ENCODE measurements at places on chromosomes 12 and 14.
A peak's percentile ranks its signal among the peaks of the same experiment; 100 is the strongest.

GRCh38 chr12:110667671-110668070, 21.2 kb downstream of the HVCN1 start:
- no peak for DNase-seq
- H3K27ac ChIP-seq: no peak overlapping the region
- H3K36me3 ChIP-seq: no peaks in the 10 kb centered on the region
- no peaks in the 10 kb centered on the region for H3K4me1 ChIP-seq
- no peaks in the 10 kb centered on the region for H3K27me3 ChIP-seq
- H3K4me3 ChIP-seq: no peak overlapping the region

DNA sequence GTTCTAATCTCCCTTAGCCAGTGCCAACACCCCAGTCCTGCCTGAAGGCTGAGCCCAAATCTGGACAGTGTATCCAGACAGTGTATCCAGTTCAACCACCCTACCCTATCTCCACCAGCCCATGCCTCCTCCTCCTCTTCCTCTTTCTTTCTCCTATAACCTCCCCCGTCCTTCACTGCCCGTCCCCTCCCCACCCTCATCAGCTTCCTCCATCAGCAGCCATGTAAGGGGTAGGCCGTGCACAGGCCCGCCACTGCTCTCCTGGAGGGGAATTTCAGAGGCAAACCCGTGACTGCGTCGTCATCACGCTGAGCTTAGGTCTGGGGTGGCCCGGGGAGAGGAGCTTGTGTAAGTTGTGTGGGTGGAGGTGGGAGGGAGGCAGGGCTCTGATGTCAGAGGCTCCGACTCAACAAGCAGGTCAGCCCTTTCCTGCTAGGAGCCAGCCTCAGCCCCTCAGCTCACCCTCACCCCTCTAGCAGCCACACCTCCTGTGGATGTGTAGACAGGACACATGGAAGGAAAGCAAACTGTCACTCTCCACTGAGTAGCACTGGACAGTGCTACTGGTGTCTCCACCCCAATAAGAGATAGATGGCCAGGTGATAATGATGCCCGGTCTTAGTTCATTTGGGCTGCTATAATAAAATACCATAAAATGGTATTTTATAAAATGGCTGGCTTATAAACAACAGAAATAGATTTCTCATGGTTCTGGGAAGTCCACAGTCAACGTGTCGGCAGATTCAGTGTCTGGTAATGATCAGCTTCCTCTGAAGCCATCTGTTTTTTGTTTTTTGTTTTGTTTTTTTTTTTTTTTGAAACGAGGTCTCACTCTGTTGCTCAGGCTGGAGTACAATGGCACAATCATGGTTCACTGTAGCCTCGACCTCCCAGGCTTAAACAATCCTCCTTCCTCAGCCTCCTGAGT, 50.5 kb downstream of the IRF2BPL start:
- H3K4me1 ChIP-seq: peaks cover 24% of the 10 kb centered on the region
- no peaks in the 10 kb centered on the region for H3K27me3 ChIP-seq
- H3K36me3 ChIP-seq: peaks cover 4% of the 10 kb centered on the region
- DNase-seq: no peak
- H3K4me3 ChIP-seq: no peak overlapping the region

- no peak overlapping the region for H3K4me3 ChIP-seq
- H3K4me1 ChIP-seq: peaks cover 35% of the 10 kb centered on the region
- H3K27me3 ChIP-seq: no peaks in the 10 kb centered on the region
- H3K27ac ChIP-seq: no peak overlapping the region
- DNase-seq: no peak
Observed at GRCh38 chr12:58889557-58889956, 30.7 kb downstream of the LRIG3 start.

DNA sequence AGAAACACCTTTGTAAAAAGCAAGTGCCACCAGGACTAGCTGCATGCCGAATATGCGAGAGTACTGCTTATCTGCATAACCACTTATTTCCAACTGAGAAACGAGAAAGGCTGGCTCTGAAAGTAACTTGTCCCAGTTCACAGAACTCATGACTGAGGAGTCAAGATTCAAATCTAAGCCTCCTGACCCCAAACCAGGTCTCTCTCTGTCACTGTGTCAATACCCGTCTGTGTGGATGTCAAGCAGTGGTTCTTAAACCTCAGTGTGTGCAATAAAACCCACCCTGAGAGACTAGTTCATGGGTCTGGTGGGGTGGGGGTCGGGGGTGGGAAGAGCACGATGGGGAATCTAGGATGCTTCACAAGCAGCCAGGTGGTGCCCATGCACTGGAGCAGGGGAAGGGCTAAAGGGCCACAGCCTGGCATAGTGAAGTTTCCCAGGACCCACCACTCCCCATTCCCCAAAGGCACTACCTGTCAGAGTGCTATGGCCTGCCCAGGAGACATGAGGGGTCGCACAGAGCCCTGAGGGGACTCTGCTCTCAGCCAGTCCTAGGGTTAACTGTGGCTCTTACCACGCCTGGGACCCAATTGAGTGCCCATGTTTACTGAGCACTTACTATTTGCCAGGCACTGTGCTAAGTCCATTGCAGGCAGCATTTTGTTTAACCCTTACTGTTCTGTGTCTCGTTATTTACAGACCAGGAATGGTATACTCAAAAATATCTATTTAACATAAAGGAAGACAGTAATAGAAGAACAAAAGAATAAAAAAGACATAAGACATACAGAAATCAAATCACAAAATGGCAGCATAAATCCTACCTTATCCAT, 33.4 kb upstream of the PNMA1 start:
- peaks cover 77% of the 10 kb centered on the region for H3K4me1 ChIP-seq
- H3K27me3 ChIP-seq: no peaks in the 10 kb centered on the region
- H3K4me3 ChIP-seq: peak overlapping the region; percentile 43
- DNase-seq: no peak

DNA sequence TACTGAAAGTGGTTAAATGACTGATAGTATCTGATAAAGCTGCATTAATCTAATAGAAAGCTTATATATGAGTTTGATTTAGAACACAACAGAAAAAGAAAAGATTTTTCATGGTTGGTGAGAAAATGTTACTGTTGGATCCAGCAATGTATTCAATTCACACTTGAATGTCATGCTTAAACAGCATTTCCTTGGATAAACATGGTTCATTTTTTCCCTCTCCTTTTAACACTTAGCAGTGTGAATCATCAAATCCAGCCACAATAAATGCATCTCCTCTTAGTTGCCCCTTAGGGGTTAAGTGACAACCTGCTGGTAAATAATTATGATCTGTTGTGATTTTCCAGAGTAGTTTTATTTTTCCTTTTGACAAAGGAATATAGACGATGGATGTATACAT, 74.9 kb upstream of the GRIP1 start:
- peaks cover 4% of the 10 kb centered on the region for H3K27me3 ChIP-seq
- peaks cover 22% of the 10 kb centered on the region for H3K4me1 ChIP-seq
- no peak for DNase-seq
- H3K36me3 ChIP-seq: no peaks in the 10 kb centered on the region
- no peak overlapping the region for H3K27ac ChIP-seq
- no peak overlapping the region for H3K4me3 ChIP-seq

DNA sequence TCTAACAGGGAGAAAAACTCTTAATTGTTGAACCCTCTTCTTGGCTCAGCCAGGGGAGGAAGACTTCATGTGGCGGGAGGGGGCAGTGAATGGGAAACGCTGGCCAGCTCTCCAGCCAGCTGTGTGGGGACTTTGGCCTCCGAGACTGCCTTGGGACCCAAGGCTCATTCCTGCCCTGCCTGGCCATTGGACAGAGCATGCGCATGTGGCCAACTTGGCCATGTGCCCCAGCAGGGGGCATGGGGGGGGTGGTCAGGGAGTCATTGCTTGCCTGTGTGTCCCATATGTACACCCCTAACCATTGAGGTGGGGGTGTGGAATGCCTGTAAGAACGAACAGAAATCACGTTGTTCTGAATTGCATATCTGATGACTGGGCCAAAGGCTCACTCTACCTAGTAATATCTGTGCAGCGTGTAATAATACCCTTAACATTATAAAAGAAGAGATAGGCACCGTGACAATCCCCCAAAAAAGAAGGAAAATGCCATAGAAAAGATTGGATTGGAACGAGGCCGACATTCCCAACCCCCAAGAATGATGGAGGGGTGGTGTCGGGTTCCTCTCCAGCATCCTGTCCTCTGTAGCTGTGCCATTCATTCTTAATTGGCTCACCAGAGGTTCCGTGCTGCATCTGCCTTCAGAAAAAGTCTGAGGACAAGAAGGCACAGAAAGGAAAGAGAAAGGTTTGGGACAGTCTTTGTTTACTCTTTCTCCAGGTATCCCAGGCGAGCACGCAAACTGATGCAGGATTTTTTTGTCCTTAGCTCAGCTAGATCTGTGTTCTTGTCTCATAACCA, 3.5 kb upstream of the FAR2 start:
- H3K4me1 ChIP-seq: no peaks in the 10 kb centered on the region
- H3K27ac ChIP-seq: no peak overlapping the region
- peaks cover 29% of the 10 kb centered on the region for H3K27me3 ChIP-seq
- H3K4me3 ChIP-seq: no peak overlapping the region
- H3K36me3 ChIP-seq: peaks cover 4% of the 10 kb centered on the region

DNA sequence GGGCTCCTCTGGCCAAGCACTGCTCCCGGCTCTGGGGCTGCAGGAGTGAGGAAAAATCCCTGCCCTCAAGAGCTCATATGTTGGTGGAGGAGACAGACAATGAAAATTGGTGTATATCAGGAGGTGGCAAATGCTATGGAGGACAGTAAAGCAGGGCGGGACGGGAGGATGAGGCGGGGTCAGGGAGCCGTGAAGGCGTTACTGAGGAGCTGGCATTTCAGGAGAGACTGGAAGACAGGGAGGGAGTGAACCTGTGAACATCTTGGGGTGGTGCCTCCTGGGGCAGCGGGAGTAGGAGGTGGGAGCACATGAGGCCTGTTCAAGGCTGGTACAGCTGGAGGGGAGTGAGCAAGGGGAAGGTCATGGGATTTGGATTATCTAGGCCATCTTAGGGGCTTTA, 26.6 kb downstream of the TSPAN9 start:
- peaks cover 30% of the 10 kb centered on the region for H3K4me1 ChIP-seq
- no peaks in the 10 kb centered on the region for H3K27me3 ChIP-seq
- peaks cover 21% of the 10 kb centered on the region for H3K36me3 ChIP-seq

GRCh38 chr14:88482524-88482923, 72.3 kb downstream of the PTPN21 start:
- no peaks in the 10 kb centered on the region for H3K4me1 ChIP-seq
- no peak for DNase-seq
- no peak overlapping the region for H3K4me3 ChIP-seq
- H3K27me3 ChIP-seq: no peaks in the 10 kb centered on the region

DNA sequence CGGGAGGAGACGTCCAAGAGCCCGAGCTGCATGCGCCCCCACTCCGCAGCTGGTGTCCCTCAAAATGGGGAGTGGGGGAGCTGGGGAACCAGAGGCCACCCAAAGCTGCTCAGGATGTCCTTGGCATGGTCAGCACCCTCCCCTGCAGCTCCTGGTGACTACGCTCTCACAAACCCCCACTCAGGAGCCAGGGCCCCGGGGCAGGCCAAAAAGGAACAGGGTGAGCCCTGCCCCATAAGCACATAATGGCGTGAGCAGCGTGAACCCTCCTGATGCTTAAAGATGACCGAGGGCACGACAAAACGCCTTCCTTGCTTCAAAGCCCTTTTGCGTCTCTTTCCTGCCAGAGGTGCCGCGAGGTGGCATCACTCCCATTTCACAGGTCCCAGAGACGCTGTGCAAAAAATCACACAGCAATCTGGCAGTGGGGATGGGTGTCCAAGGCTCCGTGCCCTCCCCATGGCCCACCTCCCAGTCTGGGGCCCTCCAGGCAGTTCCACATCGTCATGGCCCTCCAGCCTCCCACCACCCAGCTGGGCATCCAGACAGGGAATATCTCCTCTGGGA, 13.5 kb downstream of the NCOR2 start:
- H3K4me1 ChIP-seq: peaks cover 60% of the 10 kb centered on the region
- no peak overlapping the region for H3K4me3 ChIP-seq
- DNase-seq: no peak
- no peaks in the 10 kb centered on the region for H3K27me3 ChIP-seq
- H3K36me3 ChIP-seq: no peaks in the 10 kb centered on the region

GRCh38 chr14:84483072-84483420, 1046.9 kb upstream of the FLRT2 start:
- peaks cover 17% of the 10 kb centered on the region for H3K4me1 ChIP-seq
- no peaks in the 10 kb centered on the region for H3K27me3 ChIP-seq
- H3K4me3 ChIP-seq: no peak overlapping the region
- H3K36me3 ChIP-seq: no peaks in the 10 kb centered on the region
- H3K27ac ChIP-seq: peak overlapping the region; percentile 6

- H3K4me3 ChIP-seq: peak overlapping the region; percentile 98
- no peaks in the 10 kb centered on the region for H3K36me3 ChIP-seq
- H3K27me3 ChIP-seq: no peaks in the 10 kb centered on the region
- H3K27ac ChIP-seq: peak overlapping the region; percentile 97
- peaks cover 21% of the 10 kb centered on the region for H3K4me1 ChIP-seq
Observed at GRCh38 chr14:35292770-35293561, 784 bp downstream of the PSMA6 start.

GRCh38 chr14:69535230-69535848, 39.3 kb downstream of the CCDC177 start:
- no peak for DNase-seq
- H3K27ac ChIP-seq: no peak overlapping the region
- H3K4me3 ChIP-seq: no peak overlapping the region
- peaks cover 3% of the 10 kb centered on the region for H3K27me3 ChIP-seq

All from type B pancreatic cell (in vitro differentiated cells).